Mesothelial cell of epicardium (in vitro differentiated cells): ENCODE measurements at places on chromosomes 12 and 14.

DNA sequence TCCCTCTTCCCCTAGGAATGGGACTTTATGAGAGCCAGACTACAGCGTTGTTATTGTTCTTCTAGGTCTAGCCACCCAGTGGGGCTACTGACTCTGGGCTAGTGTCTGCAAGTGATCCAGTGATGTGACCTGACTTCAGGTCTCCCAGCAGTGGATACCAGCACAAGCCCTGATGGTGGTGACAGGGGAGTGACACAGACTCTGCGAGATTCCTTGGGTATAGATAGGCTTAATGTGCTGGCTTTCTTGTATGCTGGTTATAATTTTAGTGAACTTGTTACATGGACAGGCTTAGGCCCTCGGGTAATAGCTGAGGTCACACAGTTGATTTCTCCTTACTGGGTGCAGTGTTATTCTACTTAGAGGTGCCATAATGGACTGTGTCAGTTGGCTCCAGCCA lies 106.9 kb downstream of the TBC1D30 start:
- no peak for DNase-seq

- DNase-seq = no peak
Measured at GRCh38 chr12:132467511-132467910, 22.4 kb upstream of the FBRSL1 start.

DNA sequence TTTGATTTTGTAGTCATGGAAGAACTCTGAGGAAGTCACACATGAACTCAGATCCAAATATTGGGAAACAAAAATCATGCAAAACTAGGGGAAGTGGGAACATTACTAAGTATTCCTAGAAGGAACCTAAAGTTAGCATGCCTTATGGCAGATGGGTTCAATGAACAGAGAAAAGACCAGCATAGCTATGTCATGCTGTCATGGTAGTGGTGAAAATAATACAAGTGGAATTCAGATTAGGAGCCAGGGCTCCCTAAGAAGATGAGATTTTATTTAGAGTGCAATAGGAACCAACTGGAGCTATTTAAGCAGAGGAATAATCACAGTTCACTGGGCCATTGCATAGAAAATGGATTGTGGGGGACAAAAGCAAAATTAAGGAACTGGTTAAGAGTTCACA lies 134.0 kb downstream of the DIO2 start:
- no peak for DNase-seq

DNA sequence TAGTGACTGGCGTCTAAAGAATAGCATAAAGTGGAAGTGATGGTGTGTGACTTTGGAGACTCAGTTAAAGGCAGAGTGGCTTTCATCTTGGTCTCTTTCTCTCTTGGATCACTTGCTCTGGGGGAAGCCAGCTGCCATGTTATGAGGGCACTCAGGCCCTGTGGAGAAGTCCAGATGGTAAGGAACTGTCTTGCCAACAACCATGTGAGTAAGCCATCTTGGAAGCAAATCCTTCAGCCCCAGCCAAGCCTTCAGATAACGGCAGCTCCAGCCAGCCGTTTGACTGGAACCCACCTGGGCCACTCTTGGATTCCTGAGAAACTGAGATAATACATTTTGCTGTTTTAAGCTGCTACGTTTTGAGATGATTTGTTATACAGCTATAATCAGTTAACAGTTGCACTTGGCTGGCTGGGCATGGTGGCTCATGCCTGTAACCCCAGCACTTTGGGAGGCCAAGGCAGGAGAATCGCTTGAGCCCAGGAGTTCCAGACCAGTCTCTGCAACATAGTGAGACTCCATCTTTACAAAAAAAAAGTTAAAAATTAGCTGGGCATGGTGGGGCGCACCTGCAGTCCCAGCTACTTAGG lies 7.7 kb upstream of the LRRC23 start:
- no peak for DNase-seq
